Natural killer cell (primary cell): ENCODE measurements at places on chromosomes 11 and 22. TPM values are rescaled to one million over a fixed set of nuclear protein-coding genes. Genes with fewer than 3 reads are reported as not detected.
A peak's percentile ranks its signal among the peaks of the same experiment; 100 is the strongest.

DNA sequence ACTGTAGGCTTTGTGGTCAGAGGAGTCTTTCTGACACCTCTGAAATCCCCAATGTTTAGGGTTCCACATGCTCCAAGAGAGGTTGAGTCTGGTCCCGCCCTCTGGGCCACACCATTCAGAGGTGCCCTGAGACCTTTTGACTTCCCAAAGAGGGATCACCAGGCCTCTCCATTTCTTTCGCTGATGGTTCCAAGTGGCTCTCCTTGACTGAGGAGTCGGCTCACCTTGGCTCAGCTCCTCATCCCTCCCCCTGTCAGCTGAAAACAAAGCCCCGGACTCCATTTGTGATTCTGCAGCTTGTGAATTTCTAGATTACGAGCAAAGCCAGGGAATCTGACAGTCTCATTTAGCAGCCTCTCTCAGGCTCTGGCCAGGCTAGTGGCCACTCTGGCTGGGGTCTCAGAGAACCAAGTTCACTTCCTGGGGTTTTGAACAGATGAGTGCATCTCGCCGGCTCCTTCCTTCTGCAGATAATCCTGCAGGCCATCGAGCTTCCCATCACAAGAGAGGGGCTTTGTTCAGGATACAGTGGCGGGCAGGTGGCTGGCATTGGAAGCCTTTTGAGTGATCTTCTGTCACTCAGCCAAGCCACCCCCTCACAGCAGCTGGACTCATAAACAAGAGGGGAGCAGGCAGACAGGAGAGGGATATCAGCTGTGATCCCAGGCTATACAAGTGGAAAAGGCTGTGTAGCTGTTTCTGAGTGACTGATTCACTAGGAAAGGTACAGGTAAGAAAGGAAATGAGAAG lies 102.9 kb downstream of the TRIM29 start:
- H3K4me1 ChIP-seq, result no peaks in the 10 kb centered on the region
- H3K4me3 ChIP-seq, result no peak overlapping the region
- DNase-seq, result no peak

GRCh38 chr11:108160970-108161566 lies 39.7 kb downstream of the ACAT1 start:
- H3K4me1 ChIP-seq, result no peaks in the 10 kb centered on the region
- H3K27me3 ChIP-seq, result no peaks in the 10 kb centered on the region
- H3K27ac ChIP-seq, result no peak overlapping the region
- peaks cover 80% of the 10 kb centered on the region for H3K36me3 ChIP-seq

- peaks cover 8% of the 10 kb centered on the region for H3K27me3 ChIP-seq
- H3K27ac ChIP-seq, result no peak overlapping the region
- no peak for DNase-seq
- no peaks in the 10 kb centered on the region for H3K36me3 ChIP-seq
- no peaks in the 10 kb centered on the region for H3K4me1 ChIP-seq
Measured at GRCh38 chr22:28581016-28581415, 98.6 kb downstream of the TTC28 start.

GRCh38 chr11:270451-271318 lies 7.5 kb upstream of the NLRP6 start:
- peaks cover 39% of the 10 kb centered on the region for H3K4me1 ChIP-seq
- H3K27ac ChIP-seq, result peak overlapping the region; percentile 88
- no peak overlapping the region for H3K4me3 ChIP-seq
- no peak for DNase-seq
- no peaks in the 10 kb centered on the region for H3K27me3 ChIP-seq
- no peaks in the 10 kb centered on the region for H3K36me3 ChIP-seq

GRCh38 chr11:79578116-79578515 lies 137.3 kb upstream of the TENM4 start:
- H3K36me3 ChIP-seq, result no peaks in the 10 kb centered on the region
- H3K4me1 ChIP-seq, result no peaks in the 10 kb centered on the region
- DNase-seq, result no peak
- H3K27ac ChIP-seq, result no peak overlapping the region
- no peak overlapping the region for H3K4me3 ChIP-seq
- H3K27me3 ChIP-seq, result no peaks in the 10 kb centered on the region

DNA sequence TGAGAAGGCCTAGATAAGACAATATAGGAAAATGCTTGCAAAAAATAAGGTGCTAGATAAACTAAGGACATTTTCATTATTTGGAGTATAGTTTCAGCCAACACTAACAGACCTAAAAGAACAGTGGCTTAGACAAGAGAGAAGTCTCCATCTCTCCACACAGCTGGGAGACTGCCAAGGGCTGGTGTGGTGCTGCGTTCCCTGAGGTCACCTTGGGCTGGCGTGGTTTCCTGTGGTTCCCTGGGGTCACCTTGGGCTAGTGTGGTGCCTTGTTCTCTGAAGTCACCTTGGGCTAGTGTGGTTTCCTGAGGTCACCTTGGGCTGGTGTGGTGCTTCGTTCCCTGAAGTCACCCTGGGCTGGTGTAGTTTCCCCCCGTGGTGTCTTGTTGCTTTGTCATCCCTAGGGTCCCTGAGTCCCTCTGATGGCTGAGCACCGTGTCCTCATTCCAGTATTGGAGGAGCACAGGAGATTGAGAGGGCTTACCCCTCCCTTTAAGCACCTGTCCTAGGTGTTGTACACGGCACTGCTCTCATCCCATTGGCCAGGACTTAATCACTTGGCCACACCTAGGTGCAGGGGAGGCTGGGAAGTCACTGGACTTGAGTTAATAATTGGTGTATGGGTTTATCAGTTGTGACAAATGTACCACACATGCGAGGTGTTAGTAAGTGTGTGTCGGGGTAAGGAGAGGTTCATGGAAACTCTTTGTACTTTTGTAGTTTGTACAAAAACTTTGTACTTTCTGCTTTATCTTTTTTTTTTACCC lies 14.9 kb downstream of the SAMM50 start:
- H3K27ac ChIP-seq, result no peak overlapping the region
- peaks cover 4% of the 10 kb centered on the region for H3K4me1 ChIP-seq
- no peaks in the 10 kb centered on the region for H3K27me3 ChIP-seq
- H3K36me3 ChIP-seq, result peaks cover 74% of the 10 kb centered on the region
- no peak for DNase-seq

DNA sequence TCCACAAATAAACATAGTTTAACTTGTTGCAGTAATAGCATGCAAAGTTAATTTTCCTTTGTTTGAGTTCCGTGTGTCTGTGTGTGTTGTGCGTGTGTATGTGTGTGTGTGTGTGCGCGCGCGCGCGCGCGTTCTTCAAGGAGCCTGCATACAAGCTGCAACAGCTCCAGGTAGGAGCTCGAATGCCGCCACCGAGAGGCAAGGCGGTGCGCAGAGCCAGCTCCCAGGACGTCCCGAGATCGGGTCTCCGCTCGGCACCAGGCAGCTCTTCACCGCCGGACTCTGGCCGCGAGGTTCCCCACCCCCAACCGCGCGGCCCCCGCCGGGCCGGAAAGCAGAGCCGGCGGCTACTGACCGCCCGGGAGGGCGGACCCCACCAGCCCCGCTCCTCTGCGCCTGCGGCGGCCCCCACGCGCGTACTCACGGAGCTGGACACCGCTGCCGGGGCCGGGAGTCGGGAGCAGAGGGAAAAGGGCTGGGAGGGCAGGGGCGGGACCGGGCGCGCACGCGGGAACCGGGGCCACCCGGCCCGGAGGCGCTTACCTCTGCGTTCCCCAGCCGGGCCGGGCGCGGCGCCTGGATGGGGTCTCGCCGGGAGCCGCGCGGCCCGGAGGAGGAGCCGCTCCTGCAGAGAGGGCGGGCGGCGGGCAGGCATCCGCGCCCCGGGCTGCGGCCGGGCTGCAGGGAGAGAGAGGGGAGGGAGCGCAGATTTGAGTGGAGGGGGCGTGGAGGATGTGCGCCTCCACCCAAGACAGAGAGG lies 40.4 kb upstream of the AKIP1 start:
- H3K4me3 ChIP-seq, result no peak overlapping the region
- no peak overlapping the region for H3K27ac ChIP-seq
- H3K36me3 ChIP-seq, result no peaks in the 10 kb centered on the region
- H3K27me3 ChIP-seq, result peaks cover 19% of the 10 kb centered on the region
- no peak for DNase-seq

SOX6 gene
- not detected for total RNA-seq

CYTH4 gene
- 260 TPM for total RNA-seq
